IMR-90 (cell line): ENCODE measurements at places on chromosomes 7 and 10. TPM values are rescaled to one million over a fixed set of nuclear protein-coding genes. Genes with fewer than 3 reads are reported as not detected.
A peak's percentile ranks its signal among the peaks of the same experiment; 100 is the strongest.

DNA sequence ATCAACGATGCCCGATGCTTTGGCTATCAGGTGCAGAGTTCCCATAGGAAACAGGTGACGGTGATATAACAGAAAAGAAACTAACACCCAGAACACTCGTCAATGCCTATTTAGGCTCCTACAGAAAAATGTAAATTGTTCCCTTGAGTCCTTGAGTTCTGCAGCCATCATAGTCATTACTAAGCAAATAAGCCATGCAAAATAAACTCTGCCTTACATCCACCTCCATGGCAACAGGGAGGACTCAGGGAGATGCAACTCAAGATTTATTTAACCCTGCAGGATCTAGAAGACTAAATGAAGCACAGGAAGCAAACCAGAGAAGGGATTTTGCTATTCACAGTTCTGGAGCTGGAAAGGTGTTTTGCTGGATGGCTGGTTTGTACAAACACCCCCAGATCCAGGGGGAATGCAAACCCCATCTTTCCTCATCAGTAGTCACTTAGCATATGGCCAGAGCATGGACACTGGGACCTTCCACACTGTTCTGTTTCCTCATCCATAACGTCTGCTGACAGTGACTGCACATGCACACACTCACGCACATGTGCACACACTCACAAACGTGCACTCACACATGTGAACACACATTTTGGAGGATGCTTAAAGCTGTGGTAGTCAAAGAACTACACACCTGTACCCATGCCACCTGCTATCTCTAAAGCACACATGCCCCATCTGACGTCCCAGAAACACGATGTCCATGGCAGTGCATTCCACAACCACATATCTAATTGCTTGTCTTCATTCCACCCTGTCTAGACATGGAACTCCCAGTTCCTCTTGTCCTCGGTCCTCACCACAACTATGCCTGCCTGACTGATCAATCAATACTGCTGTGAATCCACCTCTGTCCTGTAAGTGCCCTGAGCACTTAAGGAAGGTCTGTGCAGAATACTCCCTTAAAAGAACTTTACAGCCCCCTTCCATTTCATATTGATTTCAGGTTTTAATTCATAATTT lies 178.2 kb downstream of the COBL start:
- H3K36me3 ChIP-seq = no peaks in the 10 kb centered on the region
- no peak for DNase-seq
- H3K27ac ChIP-seq = no peak overlapping the region

- no peaks in the 10 kb centered on the region for H3K36me3 ChIP-seq
- H3K27ac ChIP-seq = no peak overlapping the region
Measured at GRCh38 chr7:20238754-20239324, 21.7 kb upstream of the MACC1 start.

DNA sequence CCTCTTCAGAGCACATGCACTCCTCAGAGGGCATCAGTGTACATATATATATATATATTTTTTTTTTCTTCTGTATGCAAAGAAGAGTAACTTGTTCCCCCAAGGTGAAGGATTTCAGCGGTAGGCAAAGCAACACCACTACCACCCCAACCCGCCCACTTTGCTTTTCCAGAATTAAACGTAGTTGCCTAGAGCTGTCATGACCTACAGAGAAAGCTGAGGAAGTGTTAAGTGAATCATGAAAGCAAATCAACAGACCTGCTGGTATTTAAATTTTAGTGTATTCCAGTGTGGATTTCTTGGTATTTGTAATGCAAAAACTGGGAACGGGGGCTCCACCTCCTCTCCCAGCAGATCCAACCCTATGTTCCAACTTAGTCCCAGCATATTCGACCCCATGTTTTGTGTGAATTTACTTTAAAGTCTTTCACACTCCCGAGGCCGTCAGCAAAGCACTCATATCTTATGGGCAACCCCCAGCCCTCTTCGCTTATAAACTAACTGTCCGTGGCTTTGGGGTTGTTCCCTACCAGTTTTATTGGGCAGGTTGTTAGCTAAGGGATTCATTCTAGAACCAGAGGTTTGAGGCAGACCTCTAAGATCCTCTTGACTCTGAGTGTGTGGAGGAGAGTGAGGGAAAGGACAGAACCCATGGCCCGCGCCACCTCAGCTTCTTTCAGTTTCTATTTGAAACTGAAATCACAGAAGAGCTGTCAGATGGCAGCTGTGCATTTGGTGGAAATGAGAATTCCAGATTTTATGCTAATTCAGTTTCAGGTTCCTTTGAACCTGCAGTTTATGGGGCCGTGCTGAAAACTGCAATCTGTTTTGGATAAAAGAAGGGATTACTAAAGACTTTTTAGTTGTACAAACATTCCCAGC lies 450.2 kb upstream of the GALNT17 start:
- DNase-seq = no peak
- no peak overlapping the region for H3K27ac ChIP-seq
- H3K4me3 ChIP-seq = no peak overlapping the region; the same call in 1 of the 2 replicates
- H3K4me1 ChIP-seq = no peaks in the 10 kb centered on the region

DNA sequence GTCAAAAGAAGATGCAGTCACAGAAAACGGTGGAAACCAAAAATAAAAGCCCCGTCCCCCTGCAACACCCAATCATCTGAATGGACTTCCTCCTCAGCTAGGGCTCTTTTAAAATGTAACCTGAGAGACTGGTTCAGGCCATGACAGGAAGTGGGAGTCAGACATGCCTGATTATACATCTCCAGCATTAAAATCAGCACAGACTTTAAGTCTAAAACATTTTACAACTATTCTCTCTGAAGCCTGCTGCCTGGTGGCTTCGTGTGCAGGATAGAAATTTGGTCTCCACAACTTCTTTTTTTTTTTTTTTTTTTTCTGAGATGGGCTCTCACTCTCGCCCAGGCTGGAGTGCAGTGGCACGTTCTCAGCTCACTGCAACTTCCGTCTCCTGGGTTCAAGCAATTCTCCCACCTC lies 30.3 kb downstream of the HACD1 start:
- no peaks in the 10 kb centered on the region for H3K36me3 ChIP-seq
- H3K27ac ChIP-seq = no peak overlapping the region
- H3K4me1 ChIP-seq = peaks cover 3% of the 10 kb centered on the region; the same call in 1 of the 2 replicates
- no peaks in the 10 kb centered on the region for H3K27me3 ChIP-seq

- peaks cover 2% of the 10 kb centered on the region; the same call in 1 of the 2 replicates for H3K4me1 ChIP-seq
- no peaks in the 10 kb centered on the region for H3K36me3 ChIP-seq
Measured at GRCh38 chr10:114800361-114800760, 21.2 kb upstream of the FHIP2A start.

DNA sequence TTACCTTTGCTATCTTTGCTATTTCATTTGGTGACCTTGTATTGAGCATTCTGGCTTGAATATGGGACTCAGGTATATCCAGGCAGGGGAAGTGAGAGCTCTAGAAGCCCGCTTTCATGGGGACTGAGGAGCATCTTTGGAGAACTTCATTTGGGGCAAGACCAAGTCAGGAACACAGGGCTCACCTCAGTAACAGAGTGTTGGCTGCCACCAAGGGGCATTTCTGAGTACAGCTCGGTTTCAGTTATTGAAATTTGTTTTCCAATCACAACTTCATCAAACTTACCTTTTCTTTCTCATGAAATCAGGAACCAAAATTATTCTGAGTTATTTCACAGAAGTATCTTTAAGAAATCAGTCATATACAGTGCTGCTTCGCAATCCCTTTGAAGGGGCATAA lies 337.2 kb downstream of the C7orf25 start:
- peaks cover 5% of the 10 kb centered on the region for H3K27me3 ChIP-seq

DNA sequence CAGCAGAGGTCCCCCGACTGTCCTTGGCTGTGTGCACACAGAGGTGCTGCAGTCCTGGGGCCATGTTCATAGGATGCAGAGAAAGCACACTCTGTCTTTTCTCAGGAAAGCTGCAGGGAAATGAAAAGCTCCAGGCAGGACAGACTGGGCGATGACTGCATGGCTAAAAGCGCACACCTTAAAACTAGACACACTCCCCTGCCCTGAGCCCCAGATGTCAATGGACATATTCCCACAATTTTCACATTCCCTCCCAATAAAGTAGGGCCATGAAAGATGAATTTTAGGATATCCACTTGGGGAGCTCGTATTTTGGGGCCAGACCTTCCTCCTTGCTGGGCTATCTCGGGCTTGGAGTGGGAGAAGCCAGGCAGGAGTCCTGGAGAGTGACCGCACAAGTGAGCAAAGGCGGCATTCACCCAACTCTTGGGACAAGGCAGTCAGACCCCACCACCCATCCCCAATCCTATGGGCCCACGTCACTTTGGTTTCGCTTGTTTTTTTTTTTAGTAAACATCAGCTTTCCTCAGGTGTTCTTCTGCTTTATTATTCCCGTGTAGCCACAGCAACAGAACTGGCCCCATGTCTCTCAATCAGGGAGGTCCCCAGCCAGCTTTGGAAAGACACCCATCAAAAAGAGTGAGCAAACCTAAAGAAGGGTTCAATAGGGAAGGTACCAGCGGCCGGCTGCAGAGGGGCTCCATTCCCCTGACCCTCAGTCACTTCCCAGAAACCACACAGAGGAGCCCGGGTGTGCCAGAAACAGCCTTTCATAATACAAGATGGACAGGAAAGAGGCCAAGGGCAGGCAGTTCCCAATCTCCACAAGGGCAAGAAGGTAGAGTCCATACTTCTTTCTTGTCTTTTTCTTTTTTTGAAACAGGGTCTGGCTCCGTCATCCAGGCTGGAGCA lies 12.7 kb downstream of the GPRIN2 start:
- H3K36me3 ChIP-seq = no peaks in the 10 kb centered on the region
- no peak for DNase-seq
- H3K27me3 ChIP-seq = peaks cover 2% of the 10 kb centered on the region
- peaks cover 16% of the 10 kb centered on the region for H3K4me1 ChIP-seq
- H3K4me3 ChIP-seq = no peak overlapping the region

- no peaks in the 10 kb centered on the region for H3K27me3 ChIP-seq
- DNase-seq = no peak
- H3K4me1 ChIP-seq = no peaks in the 10 kb centered on the region
- H3K4me3 ChIP-seq = no peak overlapping the region
- no peak overlapping the region for H3K27ac ChIP-seq
Measured at GRCh38 chr7:152699079-152699478, 23.1 kb upstream of the XRCC2 start.

- H3K4me3 ChIP-seq = no peak overlapping the region
- DNase-seq = peak; percentile 14
- no peaks in the 10 kb centered on the region for H3K27me3 ChIP-seq
Measured at GRCh38 chr10:12332572-12333379, 16.6 kb upstream of the CAMK1D start.

DNA sequence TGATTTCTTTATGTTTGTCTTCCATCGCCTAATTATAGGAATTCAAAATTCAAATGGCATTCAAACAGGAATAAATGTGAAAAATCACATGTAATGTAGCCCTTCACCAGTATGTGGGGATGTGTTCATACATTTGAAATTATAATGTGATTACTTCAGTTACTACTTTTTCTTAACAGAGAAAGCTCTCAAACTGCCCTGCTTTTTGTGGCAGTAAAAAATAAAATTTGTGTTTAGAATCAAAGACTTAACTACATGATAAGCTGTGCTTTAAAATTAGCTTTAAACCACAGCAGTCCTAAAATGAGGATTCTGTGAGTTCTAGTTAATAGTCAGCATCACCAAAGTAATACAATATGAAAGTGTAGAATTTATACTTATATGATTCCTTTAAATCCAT lies 7.8 kb upstream of the HERC4 start:
- H3K36me3 ChIP-seq = no peaks in the 10 kb centered on the region
- H3K27ac ChIP-seq = peak overlapping the region; percentile 23; the same call in 1 of the 2 replicates
- H3K27me3 ChIP-seq = no peaks in the 10 kb centered on the region
- H3K4me3 ChIP-seq = no peak overlapping the region

DNA sequence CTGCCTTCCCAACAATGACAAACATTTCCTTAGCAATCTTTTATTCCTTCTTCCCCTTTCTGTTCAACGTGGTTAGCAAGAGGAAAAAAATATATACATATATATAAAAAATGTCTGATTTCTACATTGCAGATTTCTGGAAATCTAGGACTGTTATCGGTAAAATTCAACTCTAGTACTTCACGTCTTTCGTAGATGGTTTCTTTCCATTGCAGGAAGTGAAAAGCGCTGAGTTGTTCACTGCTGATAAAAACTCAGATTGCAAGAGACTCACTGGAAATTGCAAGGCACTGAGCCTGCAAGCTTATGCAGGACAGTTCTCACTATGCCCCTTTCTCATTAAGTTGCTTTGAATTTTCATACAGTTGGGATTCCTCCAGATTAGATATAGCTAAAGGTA lies 23.9 kb downstream of the KIN start:
- H3K4me3 ChIP-seq = no peak overlapping the region
- H3K36me3 ChIP-seq = peaks cover 34% of the 10 kb centered on the region
- no peaks in the 10 kb centered on the region for H3K27me3 ChIP-seq

- H3K4me3 ChIP-seq = no peak overlapping the region
- H3K27ac ChIP-seq = no peak overlapping the region
- H3K4me1 ChIP-seq = no peaks in the 10 kb centered on the region
- no peaks in the 10 kb centered on the region for H3K36me3 ChIP-seq
- peaks cover 5% of the 10 kb centered on the region for H3K27me3 ChIP-seq
Measured at GRCh38 chr7:96061009-96061408, 260.9 kb downstream of the SLC25A13 start.

- no peaks in the 10 kb centered on the region for H3K4me1 ChIP-seq
- H3K27me3 ChIP-seq = no peaks in the 10 kb centered on the region
- H3K36me3 ChIP-seq = peaks cover 4% of the 10 kb centered on the region; the same call in 1 of the 2 replicates
Measured at GRCh38 chr7:50644114-50644513, 78.9 kb upstream of the DDC start.

RASSF4 gene
- 5.9 and 6.1 TPM in 2 replicates for total RNA-seq

BTBD16 gene
- total RNA-seq = not detected in 2 replicates

CPA2 gene
- total RNA-seq = not detected in 2 replicates

GARS1 gene
- 105 and 209 TPM in 2 replicates for total RNA-seq

TRIM50 gene
- total RNA-seq = not detected in 2 replicates

TBX20 gene
- total RNA-seq = 0.28 and 0.36 TPM in 2 replicates

UBTD1 gene
- 21.9 TPM in 2 replicates for total RNA-seq

GPRIN2 gene
- total RNA-seq = under 0.01 TPM in 1 of 2 replicates, not detected in the other
